ENCODE measurements at places on chromosomes 7 and 10. TPM values are rescaled to one million over a fixed set of nuclear protein-coding genes. Genes with fewer than 3 reads are reported as not detected.

The METTL27 gene
- 9.0 TPM for total RNA-seq

The AGAP9 gene
- 2.3 TPM for total RNA-seq

The A1CF gene
- total RNA-seq: not detected

The UPK3BL1 gene
- total RNA-seq: 15.4 TPM

The ZNF736 gene
- total RNA-seq: 12.0 TPM

The SLC26A3 gene
- not detected for total RNA-seq

The ASB10 gene
- not detected for total RNA-seq

The NPY gene
- total RNA-seq: not detected

The STRIP2 gene
- total RNA-seq: 1.5 TPM

The C7orf25 gene
- total RNA-seq: 12.5 TPM
